ENCODE measurements at places on chromosomes 5 and 9.

DNA sequence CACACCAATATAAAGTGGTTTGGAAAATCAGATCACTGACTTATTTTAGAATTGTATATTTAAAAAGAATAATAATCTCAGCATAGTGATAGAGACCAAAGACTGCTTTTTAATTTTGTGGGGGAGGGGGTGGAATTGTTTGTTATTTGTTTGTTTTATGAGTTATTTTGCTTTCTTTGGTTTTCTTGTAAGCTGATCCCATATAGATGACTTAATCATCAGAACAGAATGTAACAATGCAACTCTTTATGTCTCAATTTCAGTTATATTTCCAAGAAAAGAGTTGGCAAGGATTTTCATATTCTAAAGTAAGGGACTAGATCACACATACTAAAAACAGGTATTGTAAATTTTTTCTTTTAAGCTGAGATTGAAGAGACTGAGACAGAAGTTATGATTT, 984.9 kb downstream of the TLE4 start:
- no peaks in the 10 kb centered on the region for H3K36me3 ChIP-seq
- no peak for DNase-seq
- no peaks in the 10 kb centered on the region for H3K4me1 ChIP-seq

GRCh38 chr5:138926688-138927448, 51.7 kb upstream of the LRRTM2 start:
- no peak for DNase-seq
- no peaks in the 10 kb centered on the region for H3K4me1 ChIP-seq
- no peaks in the 10 kb centered on the region for H3K36me3 ChIP-seq

GRCh38 chr5:129474544-129474943, 14.4 kb downstream of the ADAMTS19 start:
- DNase-seq, result no peak
- H3K27ac ChIP-seq, result no peak overlapping the region
- H3K4me1 ChIP-seq, result no peaks in the 10 kb centered on the region
- no peak overlapping the region for H3K4me3 ChIP-seq

- DNase-seq, result no peak
- H3K4me1 ChIP-seq, result peaks cover 29% of the 10 kb centered on the region
- H3K27ac ChIP-seq, result peak overlapping the region; percentile 34
- no peaks in the 10 kb centered on the region for H3K36me3 ChIP-seq
- no peak overlapping the region for H3K4me3 ChIP-seq
Measured at GRCh38 chr5:113061846-113062780, 85.5 kb downstream of the DCP2 start.

- H3K4me1 ChIP-seq, result no peaks in the 10 kb centered on the region
- peaks cover 47% of the 10 kb centered on the region for H3K36me3 ChIP-seq
- H3K27ac ChIP-seq, result no peak overlapping the region
Measured at GRCh38 chr5:32233696-32234447, 59.8 kb upstream of the GOLPH3 start.

DNA sequence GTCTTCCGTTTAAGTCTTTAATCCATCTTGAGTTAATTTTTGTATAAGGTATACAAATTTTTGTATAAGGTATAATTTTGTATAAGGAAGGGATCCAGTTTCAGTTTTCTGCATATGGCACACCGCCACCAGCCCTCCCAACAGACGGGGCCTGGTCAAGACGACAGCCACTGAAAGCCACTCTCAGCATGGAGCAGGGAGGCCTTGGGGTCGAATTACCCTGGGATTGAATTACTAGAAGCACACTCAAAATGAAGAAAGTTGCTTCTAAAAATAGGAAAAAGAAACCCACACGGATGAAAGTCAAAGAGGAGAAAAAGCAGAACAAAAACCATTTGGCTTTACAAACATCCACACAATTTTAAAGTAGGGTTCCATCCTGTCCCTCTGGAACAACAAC, 586.2 kb upstream of the ADAMTS16 start:
- no peaks in the 10 kb centered on the region for H3K4me1 ChIP-seq
- H3K4me3 ChIP-seq, result no peak overlapping the region
- no peak for DNase-seq
- H3K27me3 ChIP-seq, result no peaks in the 10 kb centered on the region
- H3K27ac ChIP-seq, result no peak overlapping the region

GRCh38 chr9:89755821-89756220, 151.0 kb downstream of the GADD45G start:
- DNase-seq, result no peak
- H3K27me3 ChIP-seq, result peaks cover 37% of the 10 kb centered on the region
- H3K4me3 ChIP-seq, result no peak overlapping the region
- no peaks in the 10 kb centered on the region for H3K4me1 ChIP-seq
- no peak overlapping the region for H3K27ac ChIP-seq
- no peaks in the 10 kb centered on the region for H3K36me3 ChIP-seq

- no peak for DNase-seq
- H3K4me3 ChIP-seq, result no peak overlapping the region
- H3K4me1 ChIP-seq, result no peaks in the 10 kb centered on the region
- no peaks in the 10 kb centered on the region for H3K36me3 ChIP-seq
- H3K27ac ChIP-seq, result no peak overlapping the region
- H3K27me3 ChIP-seq, result no peaks in the 10 kb centered on the region
Measured at GRCh38 chr9:119337573-119337972, 31.7 kb downstream of the BRINP1 start.

DNA sequence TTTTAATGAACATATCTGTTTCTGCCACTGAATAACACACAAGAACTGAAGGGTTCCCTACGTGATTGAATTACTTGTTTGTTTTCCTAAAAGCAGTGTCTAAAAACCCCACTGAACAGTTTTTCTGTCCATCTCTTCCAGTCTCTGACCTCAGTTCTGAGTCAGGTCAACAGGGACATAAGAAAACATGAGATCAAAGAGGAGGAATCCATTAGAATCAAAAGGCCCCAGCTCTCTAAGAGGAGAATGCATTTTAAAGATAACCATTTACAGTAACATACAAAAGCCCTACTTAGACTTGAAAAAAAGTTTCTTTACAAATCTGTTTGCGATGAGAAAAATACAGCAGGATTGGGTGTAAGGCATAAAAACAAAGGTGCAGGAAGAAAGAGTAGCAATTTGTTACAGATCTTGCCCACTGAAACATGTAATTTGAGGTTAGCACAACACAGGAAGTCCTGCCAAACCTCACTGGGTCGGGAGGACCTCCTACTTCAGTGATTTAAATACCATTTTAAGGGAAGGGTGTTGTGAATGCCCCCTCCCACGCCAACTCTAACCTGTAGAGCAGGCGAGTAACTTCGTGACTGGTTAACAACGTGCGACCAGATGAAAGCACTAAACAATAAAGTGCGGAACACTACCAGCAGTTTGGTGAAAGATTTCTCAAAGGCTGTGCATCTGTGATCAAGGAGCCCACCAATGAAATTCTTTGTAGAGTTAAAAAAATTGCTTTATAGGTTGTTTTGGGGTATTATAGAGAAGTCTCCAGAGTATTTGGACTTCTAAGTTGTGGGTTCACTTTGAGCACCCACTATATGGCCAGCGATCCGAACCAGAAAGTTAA, 1.3 kb downstream of the QSOX2 start:
- H3K27ac ChIP-seq, result peak overlapping the region; percentile 90
- peaks cover 30% of the 10 kb centered on the region for H3K4me1 ChIP-seq
- H3K27me3 ChIP-seq, result peaks cover 14% of the 10 kb centered on the region
- peak overlapping the region; percentile 94 for H3K4me3 ChIP-seq

GRCh38 chr5:178288401-178289368, 56.1 kb upstream of the PHYKPL start:
- peaks cover 24% of the 10 kb centered on the region for H3K27me3 ChIP-seq
- no peak overlapping the region for H3K4me3 ChIP-seq
- H3K27ac ChIP-seq, result no peak overlapping the region
- DNase-seq, result no peak
- no peaks in the 10 kb centered on the region for H3K4me1 ChIP-seq

DNA sequence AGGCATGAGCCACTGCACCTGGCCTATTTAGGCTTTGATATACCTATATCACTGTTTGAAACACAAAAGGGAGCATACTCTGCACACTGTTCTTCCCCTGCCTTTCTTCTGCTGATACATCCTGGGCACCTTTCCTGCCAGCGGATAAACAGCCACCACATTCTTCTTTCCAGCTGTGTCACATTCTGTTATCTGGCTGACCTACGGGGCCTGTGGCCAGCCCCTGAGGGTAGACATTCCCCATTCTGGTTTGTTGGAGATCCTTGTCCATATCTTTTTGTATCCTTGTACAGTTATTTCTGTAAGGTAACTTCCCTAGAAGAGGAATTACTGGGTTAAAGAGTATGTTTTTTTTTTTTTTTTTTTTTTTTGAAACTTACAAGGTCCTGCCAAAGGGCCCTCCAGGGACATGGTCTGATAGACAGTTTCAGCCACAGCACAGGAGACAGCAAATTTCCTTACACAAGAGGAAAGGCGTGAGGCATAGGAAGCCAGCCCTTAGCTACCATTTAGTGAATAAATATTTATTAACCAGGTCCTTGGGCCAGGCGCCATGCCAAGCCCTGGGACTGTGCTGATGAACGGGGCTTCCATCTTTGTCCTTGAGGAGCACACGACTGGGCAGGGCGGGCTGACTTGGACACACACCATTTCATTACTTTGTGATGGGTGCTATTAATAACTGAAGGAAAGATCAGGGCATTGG, 57.8 kb downstream of the ERGIC1 start:
- H3K27me3 ChIP-seq, result no peaks in the 10 kb centered on the region
- no peak overlapping the region for H3K4me3 ChIP-seq
- peaks cover 2% of the 10 kb centered on the region for H3K4me1 ChIP-seq
- H3K27ac ChIP-seq, result no peak overlapping the region

- H3K36me3 ChIP-seq, result no peaks in the 10 kb centered on the region
- no peak within 1 kb of the TSS for H3K27ac ChIP-seq
- no peak within 1 kb of the TSS for H3K4me3 ChIP-seq
- H3K4me1 ChIP-seq, result peaks cover 2% of the 10 kb centered on the region
- H3K27me3 ChIP-seq, result peaks cover 70% of the 10 kb centered on the region
Measured at GRCh38 chr9:38423973-38424843, at the start of gene IGFBPL1. TSS of gene IGFBPL1 (minus strand) at chr9:38424454. CDS start at chr9:38424424, 30 bp downstream.

- H3K4me3 ChIP-seq, result no peak overlapping the region
- peak; percentile 24 for DNase-seq
- peaks cover 6% of the 10 kb centered on the region for H3K27me3 ChIP-seq
- peaks cover 8% of the 10 kb centered on the region for H3K4me1 ChIP-seq
- no peak overlapping the region for H3K27ac ChIP-seq
Measured at GRCh38 chr5:66742083-66742895, 146.1 kb downstream of the MAST4 start.

DNA sequence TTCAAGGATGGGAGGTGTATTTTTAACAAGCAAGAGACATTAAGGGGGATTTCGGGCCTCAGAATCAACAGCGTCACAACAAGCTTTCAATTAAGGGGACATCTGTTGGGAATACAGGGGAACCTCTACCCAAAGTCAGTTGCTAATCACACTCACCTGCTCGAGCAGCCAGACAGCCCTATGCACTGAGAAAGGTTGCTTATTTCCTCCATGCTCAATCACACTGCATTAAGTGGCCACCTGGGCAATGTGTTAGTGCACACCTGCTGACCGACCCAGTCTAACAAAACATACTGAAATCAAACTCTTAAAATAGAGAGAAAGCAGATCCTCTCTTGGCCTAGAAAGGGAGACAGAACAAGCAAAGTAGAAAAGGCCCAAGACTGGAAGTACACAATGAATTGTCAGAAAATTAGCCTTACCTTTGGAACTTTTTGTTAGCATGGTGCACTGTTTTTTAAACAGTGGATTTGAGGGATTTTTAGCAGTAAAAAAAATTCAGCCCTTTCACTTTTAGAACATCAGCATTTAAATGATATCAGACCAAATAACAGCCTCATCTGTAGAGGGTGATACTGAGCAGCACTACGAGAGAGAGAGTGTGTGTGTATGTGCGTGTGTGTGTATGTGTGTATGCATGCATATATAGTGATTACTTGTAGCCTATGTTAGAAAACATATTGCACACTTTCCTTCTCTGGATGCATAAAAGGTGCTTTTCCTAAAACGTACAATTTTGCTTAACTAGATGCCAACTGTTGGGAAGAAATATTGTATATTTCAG, 1118.6 kb upstream of the DMAC1 start:
- no peaks in the 10 kb centered on the region for H3K27me3 ChIP-seq
- no peak for DNase-seq
- H3K27ac ChIP-seq, result no peak overlapping the region
- no peak overlapping the region for H3K4me3 ChIP-seq
- no peaks in the 10 kb centered on the region for H3K36me3 ChIP-seq

DNA sequence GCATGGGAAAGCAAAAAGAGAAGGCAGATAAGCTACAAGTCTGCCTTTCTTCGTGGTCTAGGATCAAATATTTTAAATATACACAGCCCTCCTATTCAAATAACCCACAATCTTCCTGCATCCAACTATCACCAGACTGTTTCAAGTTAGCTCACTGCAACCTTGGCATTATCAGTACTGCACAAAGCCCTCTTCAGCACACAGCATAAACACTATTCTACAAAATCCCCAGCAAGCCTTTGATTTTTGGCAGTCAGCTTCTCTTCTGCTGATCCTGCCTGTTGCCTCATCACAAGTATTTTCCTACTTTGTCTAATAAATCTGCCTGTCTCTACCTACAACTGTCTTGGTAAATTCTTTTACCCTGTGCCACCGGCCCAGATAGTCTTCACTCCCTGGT, 142.9 kb downstream of the COX7C start:
- H3K27ac ChIP-seq, result no peak overlapping the region
- H3K27me3 ChIP-seq, result no peaks in the 10 kb centered on the region
- H3K4me1 ChIP-seq, result no peaks in the 10 kb centered on the region
- no peak overlapping the region for H3K4me3 ChIP-seq
- DNase-seq, result no peak
- H3K36me3 ChIP-seq, result no peaks in the 10 kb centered on the region

DNA sequence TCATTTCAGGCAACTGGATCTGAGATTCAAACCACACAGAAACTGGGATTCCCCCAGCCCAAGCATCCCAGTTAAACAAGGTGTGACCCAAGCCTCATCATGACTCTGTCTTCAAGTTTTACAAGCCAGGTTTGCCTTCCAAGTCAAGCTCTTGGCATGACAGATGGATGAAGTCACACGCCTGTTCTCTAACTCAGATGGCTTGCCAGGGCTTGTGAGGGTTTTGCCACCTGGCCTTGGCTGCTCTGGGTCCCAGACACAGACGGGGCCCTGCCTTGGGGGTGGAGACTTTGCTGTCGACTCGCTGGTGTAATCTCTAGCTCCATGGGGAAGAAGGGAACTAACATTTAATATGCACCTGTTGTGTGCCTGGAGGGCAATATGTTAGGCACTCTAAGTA, 95.8 kb upstream of the RARS1 start:
- peaks cover 8% of the 10 kb centered on the region for H3K27me3 ChIP-seq
- no peaks in the 10 kb centered on the region for H3K36me3 ChIP-seq
- no peak overlapping the region for H3K27ac ChIP-seq
- no peaks in the 10 kb centered on the region for H3K4me1 ChIP-seq
- H3K4me3 ChIP-seq, result no peak overlapping the region
